Stimulated activated naive CD4-positive, alpha-beta T cell treated with Interleukin-2 at 50 U/mL for 16 hours (primary cell): ENCODE measurements at places on chromosomes 13 and 19.

DNA sequence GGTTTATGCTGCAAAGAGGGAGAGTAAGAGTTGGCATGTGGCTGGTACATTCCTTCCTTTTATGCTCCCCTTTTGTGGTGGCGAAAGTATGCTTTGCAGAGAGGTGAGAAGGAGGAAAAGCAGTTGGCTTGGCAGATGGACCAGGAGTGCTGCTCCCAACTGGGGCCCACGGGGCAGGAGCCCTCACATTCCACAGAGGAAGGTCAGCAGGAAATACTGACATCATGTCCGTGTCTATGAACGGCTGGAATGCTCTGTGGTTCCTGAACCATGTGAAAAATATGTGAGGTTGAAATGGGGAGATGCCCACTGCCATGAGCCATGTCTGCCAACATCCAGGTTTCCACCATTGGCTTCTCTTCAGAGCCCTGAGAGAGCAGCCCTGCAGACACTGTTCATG lies 33.3 kb upstream of the GAS6 start:
- no peak for DNase-seq

- no peak for DNase-seq
Observed at GRCh38 chr13:30841154-30841553, 64.9 kb upstream of the MEDAG start.

DNA sequence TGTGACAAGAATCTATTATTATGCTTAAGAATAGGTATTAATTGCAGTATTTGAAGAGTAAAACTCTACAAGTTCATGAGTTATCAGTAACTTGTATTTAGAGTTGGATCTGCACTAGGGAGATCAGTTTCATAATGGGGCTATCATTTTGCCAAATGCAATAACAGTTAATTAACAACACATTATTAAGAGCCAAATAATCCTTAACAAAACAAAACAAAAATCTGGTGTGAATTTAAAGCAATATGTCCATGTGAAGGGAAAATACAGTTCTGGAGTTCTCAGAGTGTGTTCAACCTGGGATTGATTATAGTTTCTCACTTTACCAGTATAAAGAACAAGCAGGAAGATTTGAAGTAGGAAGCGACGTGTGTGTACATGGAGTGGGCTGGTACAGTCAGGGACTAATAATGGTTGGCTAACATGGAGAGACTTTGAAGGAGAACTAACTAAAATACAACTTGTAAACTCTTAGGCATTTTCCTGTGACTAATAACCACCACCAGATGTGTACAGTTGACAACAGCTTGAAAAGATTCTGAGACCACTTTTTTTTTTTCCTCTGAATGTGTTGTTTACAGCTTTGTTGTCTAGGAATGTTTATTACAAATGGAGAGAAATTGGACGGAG lies 58.5 kb downstream of the POSTN start:
- DNase-seq = no peak

GRCh38 chr13:37403776-37404527 lies 194.6 kb downstream of the POSTN start:
- DNase-seq = no peak

DNA sequence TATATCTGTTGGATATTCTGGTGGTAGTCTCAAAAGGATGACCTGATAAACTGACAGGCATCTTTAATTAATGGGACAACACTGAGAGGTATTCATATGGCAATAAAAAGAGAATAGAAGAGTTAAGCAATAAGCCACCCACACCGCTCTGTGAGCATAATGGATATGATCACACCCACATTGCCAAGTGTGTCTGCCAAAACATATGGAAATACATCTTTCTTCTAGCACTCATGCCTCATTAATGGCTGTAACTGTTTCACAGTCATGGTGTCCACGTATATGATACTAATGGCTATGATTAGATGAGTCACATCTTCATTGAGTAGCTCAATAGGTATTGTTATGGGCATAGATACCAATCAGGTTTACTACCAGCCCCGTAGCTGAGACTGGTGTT lies 13.1 kb downstream of the IGFL3 start:
- no peak for DNase-seq

DNA sequence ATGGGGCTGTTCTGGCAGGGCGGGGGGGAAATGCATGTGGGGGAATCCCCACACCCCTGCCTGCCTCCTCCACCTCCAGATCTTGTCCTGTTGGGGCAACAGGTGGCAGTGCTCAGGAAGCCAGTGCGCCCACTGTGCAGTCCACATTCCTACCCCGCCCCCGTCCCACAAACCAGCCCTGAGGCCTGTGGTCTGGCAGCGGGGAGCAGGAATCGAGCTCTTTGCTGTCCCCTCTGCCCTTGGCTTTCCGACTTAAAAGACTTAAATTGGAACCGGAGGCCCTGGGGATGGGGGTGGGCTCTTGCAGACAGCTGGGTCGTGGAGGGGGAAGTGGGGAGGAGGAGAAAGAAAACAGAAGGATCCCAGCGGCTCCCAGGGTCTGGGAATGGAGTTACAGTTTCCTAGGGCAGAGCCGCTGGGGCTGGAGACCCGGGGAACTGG lies 4.3 kb downstream of the NANOS3 start:
- DNase-seq = peak; percentile 27

DNA sequence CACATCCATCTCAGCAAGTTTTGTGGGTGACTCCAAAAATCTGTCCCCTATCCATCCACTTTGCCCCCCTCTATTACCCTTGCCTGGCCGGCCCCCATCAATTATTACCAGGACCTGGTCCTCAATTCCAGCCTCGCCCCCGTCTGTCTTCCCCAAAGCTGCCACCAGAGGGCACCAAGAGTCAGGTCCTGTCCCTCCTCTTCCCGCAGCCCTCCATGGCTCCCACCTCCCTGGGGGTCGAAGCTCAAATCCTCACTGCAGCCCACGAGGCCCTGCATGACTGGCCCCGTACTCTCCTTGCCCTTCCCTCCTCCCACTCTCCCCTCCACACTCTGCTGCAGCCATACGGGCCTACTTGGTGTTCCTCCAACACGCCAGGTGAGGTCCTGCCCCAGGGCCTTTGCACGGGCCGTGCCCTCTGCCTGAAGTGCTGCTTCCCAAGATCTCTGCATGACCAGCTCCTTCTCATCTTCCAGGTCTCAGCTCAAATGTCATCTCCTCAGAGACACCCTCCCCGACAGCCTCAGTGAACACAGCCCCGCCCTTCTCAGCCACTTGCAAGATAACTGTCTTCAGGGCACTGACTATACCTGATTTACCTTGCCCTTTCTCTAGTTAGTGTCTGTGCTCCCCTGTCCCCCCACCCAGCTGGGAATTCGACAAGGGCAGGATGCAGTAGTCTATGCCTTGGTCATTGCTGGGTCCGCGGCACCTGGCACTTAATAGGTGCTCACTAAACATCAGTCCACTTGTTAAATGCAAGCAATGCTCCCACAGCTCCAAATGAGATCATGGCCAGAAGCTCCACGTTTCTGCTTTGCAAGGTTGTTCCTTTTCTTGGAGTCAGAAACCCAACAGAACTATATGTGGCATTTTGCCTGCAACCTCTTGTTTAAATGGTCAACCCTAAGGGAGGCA lies 16.8 kb upstream of the SEMA6B start:
- peak; percentile 61 for DNase-seq

DNA sequence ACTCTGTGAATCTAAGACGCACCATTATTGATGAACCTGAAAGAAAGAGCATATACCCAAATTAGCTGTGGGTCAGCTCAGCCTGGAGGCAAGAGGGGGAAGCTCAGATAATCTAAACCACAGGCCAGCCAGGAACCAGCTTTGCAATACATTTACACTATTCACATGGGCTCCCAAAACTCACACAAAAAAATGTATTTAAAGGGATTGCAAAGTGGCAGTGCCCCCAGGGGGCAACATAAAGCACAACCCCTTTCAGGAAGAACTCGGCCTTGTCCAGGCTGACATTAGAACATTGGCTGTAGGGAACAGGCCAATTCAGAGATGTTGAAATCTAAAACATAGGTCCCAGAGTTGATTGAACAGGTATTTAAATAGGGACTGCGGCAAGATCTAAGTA lies 3.2 kb upstream of the PROZ start:
- no peak for DNase-seq

DNA sequence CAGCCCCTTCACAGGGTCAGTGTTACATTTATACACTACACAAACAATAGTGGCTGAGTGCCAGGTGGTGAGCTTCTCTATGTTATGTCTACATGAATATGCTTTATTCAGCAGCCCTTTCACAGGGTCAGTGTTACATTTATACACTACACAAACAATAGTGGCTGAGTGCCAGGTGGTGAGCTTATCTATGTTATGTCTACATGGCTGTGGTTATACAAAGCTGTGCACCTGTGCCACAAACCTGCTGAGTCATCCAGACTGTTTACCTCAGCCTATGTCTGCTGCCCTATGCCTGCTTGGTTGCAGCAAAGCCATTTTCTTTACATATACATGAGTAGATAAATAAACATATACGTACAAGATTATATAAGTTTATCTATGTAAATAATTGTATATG lies 76.5 kb downstream of the ZNF726 start:
- DNase-seq = no peak

DNA sequence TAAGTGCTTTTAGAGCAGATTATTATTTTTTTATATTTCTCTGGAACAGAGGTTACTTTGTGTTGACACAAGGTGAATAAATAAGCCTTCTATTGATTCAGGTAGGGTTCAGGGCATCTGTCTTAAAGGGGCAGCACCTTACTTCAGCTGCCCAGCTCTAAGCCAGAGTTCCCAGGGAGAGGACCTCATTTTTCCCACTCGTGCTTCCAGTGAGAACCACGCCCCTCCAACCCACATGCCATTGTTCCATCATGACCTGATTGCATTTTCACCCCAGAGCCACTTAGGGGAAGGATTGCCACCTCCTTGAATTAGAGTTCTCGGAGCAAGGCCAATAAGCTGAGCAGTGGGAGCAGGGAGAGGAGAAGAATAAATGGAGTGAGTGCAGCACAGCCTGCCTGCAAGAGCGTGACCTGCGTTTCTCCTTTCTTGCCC lies 104.3 kb upstream of the FRY start:
- no peak for DNase-seq

DNA sequence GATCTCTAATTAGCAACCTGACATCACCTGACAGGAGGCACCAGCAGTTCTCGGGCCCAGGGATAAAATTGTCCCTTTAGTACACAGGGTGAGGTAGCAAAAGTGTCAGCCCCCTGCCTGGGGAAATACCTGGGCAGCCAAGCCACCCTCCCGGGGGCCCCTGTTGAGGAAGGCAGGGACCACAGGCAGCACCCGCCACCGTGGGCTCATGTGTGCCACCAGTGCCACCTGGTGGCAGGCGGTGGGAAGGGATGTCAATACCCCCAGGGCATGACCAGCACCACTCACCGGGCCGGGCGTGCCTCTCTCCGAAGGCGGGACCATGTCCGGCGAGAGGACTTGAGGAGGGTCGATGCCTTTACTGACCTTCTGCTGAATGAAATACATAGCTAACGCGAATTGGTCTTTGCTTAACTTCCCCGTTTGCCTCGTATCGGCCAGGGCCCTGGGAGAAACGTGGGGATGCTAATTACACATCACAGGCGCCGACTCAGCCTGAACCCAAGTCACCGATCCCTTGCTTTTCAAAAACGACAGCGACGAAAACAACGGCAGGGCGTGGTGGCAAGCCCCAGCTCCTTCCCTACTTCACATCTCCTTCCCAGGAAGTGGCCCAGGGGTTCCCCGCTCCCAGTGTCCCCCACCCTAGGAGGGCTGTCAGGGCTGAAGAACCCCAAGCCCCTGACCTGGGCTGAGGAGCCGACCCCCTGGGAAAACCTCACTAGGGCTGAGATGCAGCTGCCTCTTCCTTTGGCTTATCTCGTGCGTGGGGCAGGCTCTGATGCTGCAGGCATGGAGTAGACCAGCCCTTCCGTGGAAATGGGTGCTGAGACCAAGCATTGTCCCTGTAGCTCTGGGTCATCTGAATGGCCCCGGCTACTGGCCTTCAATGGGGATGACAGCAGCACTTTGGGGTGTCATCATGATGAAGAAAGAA lies 53.8 kb downstream of the EPS15L1 start:
- peak; percentile 39 for DNase-seq

DNA sequence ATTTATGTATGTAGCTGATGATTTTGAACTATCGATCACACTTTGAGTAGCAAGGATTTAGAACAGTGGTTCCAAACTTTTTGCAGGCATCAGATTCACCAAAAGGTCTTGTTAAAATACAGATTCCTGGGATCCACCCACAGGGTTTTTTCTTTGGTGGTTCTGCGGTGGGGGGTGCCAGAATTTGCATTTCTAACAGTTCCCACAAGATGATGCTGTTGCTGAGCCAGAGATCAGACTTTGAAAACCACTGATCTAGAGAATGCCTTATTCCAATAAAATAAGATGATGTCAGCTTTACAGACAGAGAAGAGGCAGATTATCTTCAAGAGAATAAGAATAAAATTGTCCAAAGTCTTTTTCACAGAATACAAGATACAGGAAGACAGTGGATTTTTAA lies 80.9 kb upstream of the SHISA2 start:
- DNase-seq = no peak

DNA sequence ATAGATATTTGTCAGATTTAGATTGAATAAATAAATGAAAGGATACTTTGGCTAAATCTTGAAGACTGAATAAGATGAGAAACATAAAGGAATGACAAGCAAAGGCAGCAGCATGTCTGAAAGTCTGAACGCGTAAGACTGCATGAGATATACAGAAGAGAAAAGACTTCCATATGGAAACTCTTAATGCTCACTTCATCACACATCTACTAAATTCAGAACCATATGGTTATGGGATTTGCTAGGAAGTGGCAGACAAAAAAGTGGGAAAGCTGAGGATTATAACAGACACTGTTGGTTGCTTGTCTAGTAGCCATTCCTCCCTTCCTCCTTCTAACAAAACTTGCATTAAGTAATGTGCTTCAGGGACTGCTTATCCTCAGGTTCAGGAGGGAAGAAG lies 446.7 kb downstream of the KCTD12 start:
- DNase-seq = no peak

DNA sequence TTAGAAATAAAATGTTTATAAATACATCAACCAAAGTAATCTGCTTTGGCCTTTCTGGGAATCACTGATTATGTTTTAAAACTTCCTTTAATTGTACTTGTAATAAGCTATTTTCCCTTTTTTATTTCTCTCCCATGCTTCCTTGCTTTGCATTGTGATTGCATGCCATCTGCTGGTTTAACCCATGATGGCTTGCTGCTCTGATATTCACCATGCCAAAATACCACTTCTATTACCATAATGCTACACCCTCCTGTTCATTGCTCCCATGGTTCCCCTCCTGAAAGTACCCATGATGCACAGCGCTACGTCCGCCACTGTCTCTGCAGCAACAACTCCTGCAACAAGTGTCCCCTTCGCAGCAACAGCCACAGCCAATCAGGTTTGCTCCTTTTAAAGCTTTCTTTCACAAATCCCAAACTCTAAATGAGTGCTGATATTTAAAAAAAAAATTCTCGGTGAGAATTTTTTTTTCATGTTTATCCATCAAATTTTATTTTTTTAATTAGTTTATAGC lies 67.7 kb upstream of the RAP2A start:
- no peak for DNase-seq
